ENCODE measurements at places on chromosomes 1 and 21. TPM values are rescaled to one million over a fixed set of nuclear protein-coding genes. Genes with fewer than 3 reads are reported as not detected.
A peak's percentile ranks its signal among the peaks of the same experiment; 100 is the strongest.

Gene ZMYND12
- not detected for total RNA-seq

Gene TMOD4
- 0.60 TPM for total RNA-seq

Gene ZDHHC18
- total RNA-seq, result 25.5 TPM

Gene PROK1
- not detected for total RNA-seq

Gene LHX8
- not detected for total RNA-seq

Gene AVPR1B
- not detected for total RNA-seq

- H3K27ac ChIP-seq, result no peak overlapping the region
- H3K36me3 ChIP-seq, result no peaks in the 10 kb centered on the region
- H3K27me3 ChIP-seq, result no peaks in the 10 kb centered on the region
- no peak overlapping the region for H3K4me3 ChIP-seq
Measured at GRCh38 chr1:49363628-49364027, 586.9 kb upstream of the BEND5 start.

DNA sequence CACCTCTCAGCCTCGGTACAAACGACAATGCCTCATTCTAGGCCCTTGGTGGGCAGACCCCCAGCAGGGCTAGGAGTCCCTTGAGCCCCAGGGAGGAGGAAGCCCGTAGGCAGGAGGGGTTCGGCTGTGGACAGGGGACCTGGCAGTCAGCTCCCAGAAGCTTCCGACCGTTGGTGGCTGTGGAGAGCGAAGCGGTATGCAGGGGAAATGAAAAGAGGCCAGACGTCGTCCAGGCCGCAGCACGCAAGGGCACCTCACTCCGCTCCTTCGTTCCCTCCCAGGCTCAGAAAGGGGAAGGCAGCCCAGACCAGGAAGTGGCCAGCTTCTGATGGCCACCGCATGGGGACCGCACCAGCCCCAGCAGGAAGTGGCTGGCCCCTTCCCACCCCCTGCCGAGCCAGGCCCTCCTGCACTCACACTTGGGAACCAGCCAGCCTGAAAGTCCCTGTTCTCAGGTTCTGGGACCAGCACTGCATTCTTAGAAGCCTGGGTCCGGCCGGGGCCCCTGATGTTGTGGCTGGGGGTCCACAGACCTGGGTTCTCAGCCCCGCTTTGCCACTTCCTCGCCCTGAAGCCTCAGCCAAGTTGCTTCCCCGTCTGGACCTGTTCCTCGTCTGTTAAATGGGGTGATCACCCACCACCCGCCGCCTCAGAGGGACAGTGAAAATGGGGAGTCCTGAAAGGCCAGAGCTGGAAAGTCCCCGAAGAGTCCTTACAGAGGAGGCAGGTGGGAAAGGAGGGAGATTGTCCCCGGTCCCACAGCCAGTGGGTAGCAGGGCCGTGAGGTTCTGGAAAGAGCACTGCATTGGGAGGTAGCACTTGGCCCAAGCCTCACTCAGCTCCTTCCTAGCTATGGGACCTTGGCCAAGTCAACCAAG is 104.0 kb upstream of the RUNX3 start:
- H3K36me3 ChIP-seq, result no peaks in the 10 kb centered on the region
- H3K27ac ChIP-seq, result peak overlapping the region; percentile 91
- DNase-seq, result peak; percentile 71
- no peak overlapping the region for H3K4me3 ChIP-seq
- H3K27me3 ChIP-seq, result no peaks in the 10 kb centered on the region
- H3K4me1 ChIP-seq, result peaks cover 51% of the 10 kb centered on the region

GRCh38 chr1:109350655-109351054 is 43.8 kb upstream of the MYBPHL start:
- H3K27ac ChIP-seq, result no peak overlapping the region
- H3K4me3 ChIP-seq, result no peak overlapping the region
- H3K36me3 ChIP-seq, result peaks cover 37% of the 10 kb centered on the region
- no peak for DNase-seq
- H3K4me1 ChIP-seq, result no peaks in the 10 kb centered on the region

DNA sequence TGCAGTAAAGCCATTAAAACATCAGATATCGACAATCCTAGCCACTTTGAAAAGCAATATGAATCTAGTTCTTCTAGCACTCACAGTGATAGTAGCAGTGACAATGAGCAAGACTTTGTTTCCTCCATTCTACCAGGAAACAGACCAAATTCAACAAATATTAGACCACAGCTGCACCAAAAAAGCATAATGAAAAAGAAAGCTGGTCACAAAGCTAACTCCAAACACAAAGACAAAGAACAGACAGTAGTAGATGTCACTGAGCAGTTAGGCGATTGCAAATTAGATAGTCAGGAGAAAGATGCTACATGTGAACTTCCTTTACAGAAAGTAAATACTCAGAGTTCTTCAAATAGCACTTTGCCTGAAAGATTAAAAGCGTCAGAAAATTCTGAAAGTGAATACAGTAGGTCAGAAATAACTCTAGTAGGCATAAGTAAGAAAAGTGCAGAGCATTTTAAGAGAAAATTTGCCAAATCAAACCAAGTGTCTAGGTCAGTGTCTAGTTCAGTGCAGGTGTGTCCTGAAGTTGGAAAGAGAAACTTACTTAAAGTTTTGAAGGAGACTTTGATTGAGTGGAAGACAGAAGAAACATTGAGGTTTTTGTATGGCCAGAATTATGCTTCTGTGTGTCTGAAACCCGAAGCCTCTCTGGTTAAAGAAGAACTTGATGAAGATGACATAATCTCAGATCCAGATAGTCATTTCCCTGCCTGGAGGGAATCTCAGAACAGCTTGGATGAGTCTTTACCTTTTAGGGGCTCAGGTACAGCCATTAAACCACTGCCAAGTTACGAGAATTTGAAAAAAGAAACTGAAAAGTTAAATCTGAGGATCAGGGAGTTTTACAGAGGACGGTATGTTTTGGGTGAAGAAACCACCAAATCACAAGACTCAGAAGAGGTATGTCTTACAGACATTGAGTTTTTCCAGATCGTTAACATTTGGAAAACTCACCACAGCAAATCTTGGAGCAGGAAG is 24.9 kb downstream of the RPAP2 start:
- peaks cover 59% of the 10 kb centered on the region for H3K36me3 ChIP-seq
- H3K27me3 ChIP-seq, result no peaks in the 10 kb centered on the region
- peaks cover 2% of the 10 kb centered on the region for H3K4me1 ChIP-seq
- no peak for DNase-seq

DNA sequence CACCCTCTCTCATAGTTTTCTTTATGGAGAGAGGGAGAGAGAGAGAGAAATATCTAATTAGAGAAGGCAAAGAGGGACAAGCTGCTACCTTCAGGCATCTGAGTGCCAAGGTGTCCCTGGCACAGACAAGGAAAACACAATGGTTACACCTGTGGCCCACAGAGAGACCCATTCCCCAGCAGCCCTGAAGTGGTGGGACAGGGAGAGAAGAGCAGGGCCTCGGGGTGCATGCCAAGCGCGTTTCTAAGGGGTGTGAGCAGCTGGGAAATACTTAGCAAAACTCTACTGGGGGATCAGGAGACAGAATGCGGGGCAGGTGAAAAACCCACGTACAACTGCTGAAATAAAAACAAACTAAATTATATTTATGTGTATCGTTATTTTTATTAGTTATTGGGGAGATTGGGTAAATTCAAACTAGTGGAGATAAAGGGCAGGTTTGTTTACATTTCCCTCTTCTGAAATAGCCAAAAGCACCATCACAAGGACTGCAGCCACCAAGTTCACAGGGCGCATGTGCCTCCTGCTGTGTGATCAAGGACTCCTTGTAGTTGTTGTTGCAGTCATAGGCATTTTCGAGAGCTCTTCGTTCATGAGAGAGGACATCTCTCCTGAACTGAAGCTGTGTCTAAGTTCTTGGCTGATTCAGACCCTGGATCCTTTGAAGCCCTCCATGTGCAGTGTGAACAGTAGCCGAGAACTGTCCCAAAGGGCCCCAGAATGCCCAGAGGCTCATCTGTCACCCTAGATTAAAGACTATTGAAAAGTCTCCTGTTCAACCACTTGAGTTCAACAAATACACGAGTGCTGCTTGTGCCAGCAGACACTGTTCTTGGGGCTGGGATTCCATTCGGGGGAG is 737 bp upstream of the SERPINC1 start:
- no peak overlapping the region for H3K27ac ChIP-seq
- H3K4me3 ChIP-seq, result no peak overlapping the region
- no peaks in the 10 kb centered on the region for H3K27me3 ChIP-seq
- peaks cover 2% of the 10 kb centered on the region for H3K36me3 ChIP-seq

GRCh38 chr1:112769611-112770010 is 54.5 kb upstream of the PPM1J start:
- H3K27ac ChIP-seq, result no peak overlapping the region
- no peaks in the 10 kb centered on the region for H3K36me3 ChIP-seq
- H3K4me3 ChIP-seq, result no peak overlapping the region
- no peak for DNase-seq

GRCh38 chr1:218671573-218671972 is 326.4 kb downstream of the TGFB2 start:
- no peak for DNase-seq
- peaks cover 6% of the 10 kb centered on the region for H3K36me3 ChIP-seq
- peaks cover 51% of the 10 kb centered on the region for H3K4me1 ChIP-seq
- peak overlapping the region; percentile 22 for H3K27ac ChIP-seq
- no peaks in the 10 kb centered on the region for H3K27me3 ChIP-seq

DNA sequence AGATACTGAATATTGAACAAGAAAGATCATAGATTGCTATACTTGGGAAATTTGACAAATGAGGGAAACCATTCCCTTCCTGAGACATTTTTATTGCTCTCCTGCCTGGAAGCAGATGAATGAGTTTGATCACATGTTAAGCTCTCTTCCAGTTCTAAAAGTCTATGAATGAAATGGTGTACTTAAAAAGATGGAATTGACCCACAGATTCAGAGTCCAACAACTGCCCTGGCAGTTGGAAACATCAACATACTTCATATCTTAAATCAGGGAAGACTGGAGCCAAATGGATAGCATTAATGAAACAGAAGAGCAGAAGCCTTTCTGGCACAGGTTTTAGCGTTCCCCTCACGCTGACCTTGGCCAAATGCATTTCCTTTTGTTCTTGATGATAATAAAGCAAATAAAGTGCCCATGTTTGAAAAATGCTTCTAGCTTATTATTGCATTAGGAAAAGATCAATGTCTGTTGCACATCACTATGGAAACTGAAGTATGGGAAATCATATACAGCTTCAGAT is 142.6 kb downstream of the ESRRG start:
- no peak overlapping the region for H3K27ac ChIP-seq
- no peaks in the 10 kb centered on the region for H3K36me3 ChIP-seq
- H3K27me3 ChIP-seq, result peaks cover 35% of the 10 kb centered on the region
- H3K4me3 ChIP-seq, result no peak overlapping the region
- H3K4me1 ChIP-seq, result no peaks in the 10 kb centered on the region

DNA sequence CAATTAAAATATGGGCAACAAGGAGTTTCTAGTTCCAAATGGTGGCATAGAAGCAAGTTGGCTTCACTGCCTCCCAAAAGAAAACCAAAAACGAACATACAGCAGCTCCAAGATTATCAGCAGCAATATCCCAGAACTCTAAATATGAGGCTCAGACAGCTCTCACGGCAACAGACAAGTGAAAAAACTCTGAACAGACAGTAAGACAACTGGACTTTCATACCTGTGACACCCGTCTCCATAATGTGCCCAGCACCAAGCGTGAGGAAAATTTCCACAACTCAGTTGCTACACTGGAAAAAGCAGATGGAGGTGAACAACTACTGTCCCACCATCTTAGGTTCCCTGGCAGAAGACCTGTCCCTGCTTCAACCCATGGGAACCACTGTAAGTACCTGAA is 39.9 kb downstream of the HSF2BP start:
- no peak overlapping the region for H3K27ac ChIP-seq
- no peak for DNase-seq
- peaks cover 14% of the 10 kb centered on the region for H3K36me3 ChIP-seq
- peaks cover 20% of the 10 kb centered on the region for H3K4me1 ChIP-seq
- H3K4me3 ChIP-seq, result no peak overlapping the region

DNA sequence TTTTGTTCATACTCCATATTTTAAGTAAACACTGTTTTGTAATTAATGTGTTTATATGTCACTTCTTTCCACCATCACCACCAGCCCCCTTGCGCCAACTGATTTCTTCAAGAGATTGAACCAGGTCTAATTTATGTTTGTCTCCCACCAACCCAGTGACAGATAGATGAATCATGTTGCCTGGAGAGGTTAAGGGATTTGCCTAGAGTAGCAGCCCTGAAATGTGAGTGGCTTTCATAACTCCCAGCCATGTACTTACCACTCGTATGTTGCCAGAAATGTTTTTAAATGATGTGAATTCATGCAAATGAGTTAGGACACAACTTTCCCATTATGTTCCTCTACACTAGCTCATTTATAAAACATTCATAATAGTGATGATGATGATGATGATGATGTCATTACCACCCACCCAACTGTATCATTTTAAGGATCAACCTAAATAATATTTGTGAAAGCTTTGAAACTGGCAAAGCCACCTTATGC is 86.9 kb downstream of the LRRC8D start:
- H3K27ac ChIP-seq, result peak overlapping the region; percentile 96
- H3K27me3 ChIP-seq, result no peaks in the 10 kb centered on the region
- no peak overlapping the region for H3K4me3 ChIP-seq
- peaks cover 85% of the 10 kb centered on the region for H3K4me1 ChIP-seq
- H3K36me3 ChIP-seq, result no peaks in the 10 kb centered on the region

GRCh38 chr1:151372058-151372934 is at the start of gene SELENBP1:
SELENBP1 (minus strand) TSS chr1:151372705; CDS start chr1:151372641, 64 bp downstream.
- peak within 1 kb of the TSS; percentile 79 for H3K27ac ChIP-seq
- no peaks in the 10 kb centered on the region for H3K36me3 ChIP-seq
- peak within 1 kb of the TSS; percentile 52 for H3K4me3 ChIP-seq
- no peaks in the 10 kb centered on the region for H3K27me3 ChIP-seq
- peaks cover 34% of the 10 kb centered on the region for H3K4me1 ChIP-seq

DNA sequence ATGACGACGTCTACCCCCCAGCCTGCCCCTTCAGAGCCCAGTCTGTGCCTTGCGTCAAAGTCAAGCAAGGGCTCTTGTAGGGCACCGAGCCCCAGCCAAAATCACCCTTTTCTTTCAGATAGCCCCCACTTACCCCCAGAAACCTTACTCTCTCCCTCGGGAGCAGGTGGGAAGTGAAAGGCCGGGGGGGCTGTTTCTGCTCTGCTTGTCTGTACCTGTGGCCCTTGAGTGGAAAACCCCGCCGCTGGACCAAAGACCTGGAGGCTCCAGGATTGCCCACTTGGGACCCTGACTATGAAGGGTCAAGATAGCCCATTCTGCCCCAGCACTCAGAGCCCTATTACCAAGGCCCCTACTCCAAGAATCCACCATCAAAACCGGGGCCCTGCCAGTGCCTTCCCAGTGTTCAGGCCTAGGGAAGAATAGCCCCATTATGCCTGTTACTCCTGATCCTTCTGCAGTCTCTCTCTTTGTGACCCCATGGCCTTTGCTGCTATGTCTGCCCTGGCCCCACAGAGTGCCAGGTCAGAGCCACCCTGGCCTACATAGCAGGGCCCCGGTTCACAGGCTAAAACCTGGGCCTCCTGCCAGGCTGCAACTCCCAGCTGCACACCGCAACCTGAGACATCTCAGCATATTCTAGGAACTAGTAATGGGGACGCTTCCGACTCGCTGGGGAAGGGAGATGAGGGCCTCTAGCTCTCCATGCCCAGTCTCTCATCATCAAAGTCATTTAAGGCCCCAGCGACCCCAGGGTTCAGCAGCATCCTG is 22.2 kb upstream of the HPDL start:
- no peaks in the 10 kb centered on the region for H3K27me3 ChIP-seq
- no peak for DNase-seq
- no peaks in the 10 kb centered on the region for H3K36me3 ChIP-seq
- peak overlapping the region; percentile 91 for H3K27ac ChIP-seq
- peaks cover 12% of the 10 kb centered on the region for H3K4me1 ChIP-seq

DNA sequence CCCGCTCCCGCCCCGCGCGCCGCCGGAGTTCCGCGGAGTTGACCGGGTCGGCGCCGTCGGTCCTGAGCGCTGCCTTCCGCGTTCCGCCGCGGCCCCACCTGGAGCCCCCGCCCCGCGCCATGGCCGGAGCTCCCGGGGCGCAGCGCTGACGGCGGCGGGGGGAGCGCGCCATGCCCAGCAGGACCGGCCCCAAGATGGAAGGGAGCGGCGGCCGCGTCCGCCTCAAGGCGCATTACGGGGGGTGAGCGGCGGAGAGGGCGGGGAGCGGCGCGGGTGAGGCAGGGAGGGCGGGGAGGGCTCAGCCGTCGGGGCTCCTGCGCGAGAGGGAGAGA is 216 bp downstream of the PRKCZ start:
- no peak for DNase-seq
- no peaks in the 10 kb centered on the region for H3K36me3 ChIP-seq
- H3K27me3 ChIP-seq, result peaks cover 30% of the 10 kb centered on the region
- peaks cover 4% of the 10 kb centered on the region for H3K4me1 ChIP-seq
